ENCODE measurements at places on chromosomes 7 and 10.

- no peak for DNase-seq
These were observed 27.5 kb upstream of the RELN start for GRCh38 chr7:104017001-104017400.

- peak; percentile 53 for DNase-seq
These were observed 12.7 kb upstream of the ATP6V0E2 start for GRCh38 chr7:149860821-149861727.

- DNase-seq: no peak
These were observed 32.8 kb downstream of the GOLGA7B start for GRCh38 chr10:97882142-97883091.

- DNase-seq: no peak
These were observed 6.0 kb upstream of the GNB2 start for GRCh38 chr7:100667331-100668068.

GRCh38 chr10:75967491-75967890 is 536.1 kb downstream of the LRMDA start:
- peak; percentile 22 for DNase-seq

DNA sequence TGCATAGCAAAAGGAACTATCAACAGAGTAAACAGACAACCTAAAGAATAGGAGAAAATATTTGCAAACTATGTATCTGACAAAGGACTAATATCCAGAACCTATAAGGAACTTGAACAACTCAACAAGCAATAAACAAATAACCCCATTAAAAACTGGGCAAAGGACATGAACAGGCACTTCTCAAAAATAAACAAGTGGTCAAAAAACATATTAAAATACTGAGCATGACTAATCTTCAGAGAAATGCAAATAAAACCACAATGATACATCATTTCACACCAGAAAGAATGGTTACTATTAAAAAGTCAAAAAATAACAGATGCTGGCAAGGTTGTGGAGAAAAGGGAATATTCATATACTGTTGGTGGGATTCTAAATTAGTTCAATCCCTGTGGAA is 17.1 kb downstream of the MAGI2 start:
- DNase-seq: no peak

- DNase-seq: no peak
These were observed 16.3 kb downstream of the YAE1 start for GRCh38 chr7:39582536-39582935.

DNA sequence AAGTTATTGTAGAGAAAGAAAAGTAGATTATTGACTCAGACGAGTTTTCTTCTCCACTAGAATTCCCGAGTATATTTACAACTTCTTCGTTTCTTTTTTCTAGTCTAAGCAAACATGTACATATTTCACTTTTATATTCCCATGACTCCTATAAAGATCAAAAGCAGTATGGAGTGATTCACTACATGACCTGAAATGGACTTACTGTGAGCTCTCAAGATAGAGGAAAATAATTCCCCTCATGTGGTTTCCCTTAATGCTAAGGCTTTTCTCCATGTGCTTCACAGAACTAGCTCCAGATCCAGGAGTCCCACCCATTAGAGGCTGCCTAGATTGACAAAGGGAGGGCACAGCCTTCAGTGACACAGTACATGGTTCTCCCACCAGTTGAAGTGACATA is 823.1 kb upstream of the LRRTM3 start:
- no peak for DNase-seq

GRCh38 chr10:128854204-128854603 is 612.8 kb upstream of the MGMT start:
- DNase-seq: no peak

DNA sequence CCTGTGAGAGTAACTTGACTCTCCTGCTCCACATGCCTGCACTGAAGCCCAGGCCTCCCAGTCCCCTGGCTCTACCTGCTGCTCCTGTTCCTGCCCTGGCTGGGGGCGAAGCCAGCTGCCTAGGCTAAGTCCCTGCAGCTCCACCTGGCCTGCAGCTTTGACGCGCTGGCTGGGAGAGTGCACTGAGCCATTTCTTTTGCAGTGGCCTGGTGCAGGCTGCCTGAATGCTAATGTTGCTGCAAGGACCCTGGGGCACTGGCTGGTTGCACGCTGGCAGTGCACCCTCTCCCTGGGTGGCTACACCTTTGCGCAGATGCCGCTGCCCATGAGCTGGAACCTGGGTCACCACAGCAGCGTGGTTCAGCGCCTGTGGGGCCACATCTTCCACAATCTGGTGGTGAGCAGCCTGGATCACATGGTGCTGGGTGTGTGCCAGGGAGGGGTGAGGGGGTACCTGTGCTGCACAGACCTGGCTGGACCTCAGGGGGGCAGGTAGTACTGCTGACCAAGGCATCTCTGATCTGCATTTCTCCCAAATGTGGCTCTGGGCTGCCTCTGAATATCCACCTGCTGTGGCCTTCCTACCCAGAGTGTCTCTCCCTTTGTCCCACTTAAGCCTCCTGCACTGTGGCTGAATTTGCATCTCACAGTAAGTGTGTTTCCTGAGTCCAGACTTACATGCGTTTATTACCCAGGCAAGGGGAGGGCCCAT is 20.0 kb downstream of the IMPDH1 start:
- DNase-seq: no peak

DNA sequence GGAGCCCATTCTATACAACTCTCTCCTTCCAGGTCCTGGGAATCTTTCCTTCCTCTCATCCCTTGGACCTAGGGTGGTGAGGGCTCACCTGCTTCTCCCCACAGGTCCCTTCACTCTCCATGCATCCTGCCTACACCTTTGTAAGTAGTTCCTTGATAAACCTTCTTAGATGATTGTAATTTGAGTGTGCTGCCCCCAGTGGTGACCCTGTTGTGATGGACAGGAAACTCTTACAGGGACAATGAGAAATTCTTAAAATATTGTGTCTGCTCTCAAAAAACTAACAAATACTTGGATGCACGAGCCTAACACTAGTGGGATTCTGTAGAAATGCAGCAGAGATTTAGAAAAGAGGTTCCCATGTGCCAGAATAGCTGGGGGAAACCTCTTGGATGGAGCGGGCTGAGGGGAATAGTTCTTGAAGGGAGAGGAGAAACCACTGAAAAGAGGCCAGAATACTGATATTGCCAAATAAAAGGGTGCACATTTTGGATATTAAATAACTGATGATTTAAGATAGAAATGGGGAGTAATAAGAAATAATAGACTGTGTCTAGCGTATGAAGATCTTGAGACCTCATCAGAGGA is 6.7 kb upstream of the PAXIP1 start:
- no peak for DNase-seq

DNA sequence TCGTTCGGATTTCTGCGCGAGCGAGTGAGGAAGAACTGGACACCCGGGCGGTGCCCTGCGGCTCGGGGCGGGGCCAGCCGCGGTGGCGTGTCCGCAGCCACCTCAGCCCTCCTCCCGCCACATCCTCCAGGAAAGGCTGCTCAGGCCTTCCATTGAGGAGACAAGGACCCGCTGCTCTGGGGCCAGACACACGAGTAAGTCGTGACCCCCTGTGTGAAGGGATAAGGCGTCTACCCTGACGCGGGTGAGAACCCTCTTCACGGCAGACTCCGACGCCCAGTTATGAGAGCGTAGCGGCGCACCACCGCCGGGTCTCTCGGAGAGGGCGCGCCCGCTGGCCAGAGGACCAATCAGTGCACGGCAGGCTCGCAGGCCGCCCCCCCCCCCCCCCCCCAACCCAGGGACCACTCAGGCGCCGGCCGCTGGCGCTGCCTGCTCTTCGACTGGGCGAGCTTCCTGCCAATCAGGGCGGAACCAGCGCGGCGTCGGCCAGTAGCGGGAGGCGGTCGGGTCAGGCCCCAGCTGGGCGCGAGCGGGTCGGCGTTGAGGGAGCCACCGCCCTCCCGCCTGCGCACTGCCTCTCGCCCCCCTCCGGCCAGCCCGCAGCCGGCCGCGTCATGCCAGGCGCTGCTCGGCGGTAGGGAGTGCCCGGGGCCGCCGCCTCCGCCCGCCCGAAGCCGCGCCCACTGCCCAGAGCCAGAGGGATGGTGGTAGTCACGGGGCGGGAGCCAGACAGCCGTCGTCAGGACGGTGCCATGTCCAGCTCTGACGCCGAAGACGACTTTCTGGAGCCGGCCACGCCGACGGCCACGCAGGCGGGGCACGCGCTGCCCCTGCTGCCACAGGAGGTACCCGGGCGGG is at the start of gene KCTD7:
Gene KCTD7, plus strand, starts transcription at position 521 of the 861 bp plus-strand sequence. Its CDS starts 184 bp downstream, at position 705.
- DNase-seq: peak; percentile 99

DNA sequence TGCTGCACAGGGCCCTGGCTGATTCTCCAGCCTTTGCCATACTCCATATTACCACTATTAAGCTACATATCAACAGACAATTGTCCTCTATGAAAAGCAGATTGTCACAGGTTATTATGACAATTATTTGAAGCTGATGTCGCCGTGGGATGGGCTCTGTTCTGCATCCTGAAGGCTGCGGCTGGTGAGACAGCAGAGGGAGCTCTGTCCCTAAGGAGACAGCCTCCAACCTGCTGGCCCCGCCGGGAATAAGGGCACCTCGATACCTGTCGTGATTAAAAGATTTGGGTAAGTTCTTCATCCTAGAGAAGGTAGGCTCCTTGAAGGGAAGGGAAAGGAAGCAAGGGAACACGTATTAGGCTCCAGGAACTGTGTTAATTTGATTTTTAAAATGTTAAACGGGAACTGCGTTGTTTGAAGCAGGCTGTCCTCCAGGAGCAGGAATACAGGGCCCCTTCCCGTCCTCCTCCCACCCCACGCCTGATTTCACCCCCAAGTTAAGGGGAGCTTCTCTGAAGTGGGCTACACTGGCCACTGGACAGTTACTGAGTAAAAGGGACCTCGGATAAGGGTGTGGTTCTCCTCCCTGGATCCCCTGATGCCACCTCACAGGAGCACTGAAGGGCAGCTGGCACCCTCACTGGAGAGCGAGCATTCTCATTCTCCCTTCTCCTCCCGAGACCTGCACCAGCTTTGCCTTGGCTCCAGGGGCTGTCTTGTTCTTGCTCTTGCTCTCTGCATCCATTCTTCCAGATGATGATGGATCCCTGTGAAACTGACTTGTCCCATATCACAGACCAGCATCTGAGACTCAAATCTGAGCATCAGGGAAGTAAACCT is 11.8 kb upstream of the TIAL1 start:
- peak; percentile 29 for DNase-seq

GRCh38 chr7:37643876-37644275 is 39.7 kb upstream of the GPR141 start:
- DNase-seq: no peak

- DNase-seq: no peak
These were observed 5.5 kb upstream of the UNC5B start for GRCh38 chr10:71206911-71207310.

GRCh38 chr7:54839575-54840213 is 80.7 kb upstream of the SEC61G start:
- peak; percentile 77 for DNase-seq

DNA sequence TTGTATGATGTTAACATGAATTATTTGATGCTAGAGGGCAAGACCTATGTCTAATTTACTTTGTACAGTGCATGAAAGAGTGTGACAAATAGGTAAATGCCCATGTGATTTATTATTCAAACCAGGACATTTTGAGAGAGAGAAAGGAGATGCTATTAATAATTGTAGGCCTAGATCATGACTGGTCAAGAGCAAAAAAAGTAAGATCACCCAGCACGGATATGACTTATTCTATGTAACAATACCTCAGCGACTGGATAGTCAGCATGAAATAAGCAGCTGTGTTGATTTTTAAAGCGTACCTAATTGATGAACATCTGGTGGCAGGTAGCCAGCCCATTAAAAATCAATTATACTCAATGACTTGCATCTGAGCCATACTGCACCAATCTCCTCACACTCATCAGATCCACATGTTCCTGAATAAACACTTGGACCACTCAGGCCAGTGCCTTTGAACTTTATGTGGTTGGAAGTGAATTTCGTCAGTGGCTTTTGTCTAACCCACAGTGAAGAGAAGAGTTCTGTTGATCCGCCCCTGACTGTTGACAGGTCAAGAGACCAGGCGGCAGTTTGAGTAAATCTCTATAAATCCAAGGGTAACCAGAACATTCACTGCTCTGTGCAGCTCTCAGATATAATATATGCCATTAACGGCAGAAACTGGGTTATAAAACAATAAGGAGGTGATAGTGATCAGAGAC is 435.3 kb downstream of the MDFIC start:
- no peak for DNase-seq

- no peak for DNase-seq
These were observed 182.0 kb upstream of the GHITM start for GRCh38 chr10:83957168-83957947.

DNA sequence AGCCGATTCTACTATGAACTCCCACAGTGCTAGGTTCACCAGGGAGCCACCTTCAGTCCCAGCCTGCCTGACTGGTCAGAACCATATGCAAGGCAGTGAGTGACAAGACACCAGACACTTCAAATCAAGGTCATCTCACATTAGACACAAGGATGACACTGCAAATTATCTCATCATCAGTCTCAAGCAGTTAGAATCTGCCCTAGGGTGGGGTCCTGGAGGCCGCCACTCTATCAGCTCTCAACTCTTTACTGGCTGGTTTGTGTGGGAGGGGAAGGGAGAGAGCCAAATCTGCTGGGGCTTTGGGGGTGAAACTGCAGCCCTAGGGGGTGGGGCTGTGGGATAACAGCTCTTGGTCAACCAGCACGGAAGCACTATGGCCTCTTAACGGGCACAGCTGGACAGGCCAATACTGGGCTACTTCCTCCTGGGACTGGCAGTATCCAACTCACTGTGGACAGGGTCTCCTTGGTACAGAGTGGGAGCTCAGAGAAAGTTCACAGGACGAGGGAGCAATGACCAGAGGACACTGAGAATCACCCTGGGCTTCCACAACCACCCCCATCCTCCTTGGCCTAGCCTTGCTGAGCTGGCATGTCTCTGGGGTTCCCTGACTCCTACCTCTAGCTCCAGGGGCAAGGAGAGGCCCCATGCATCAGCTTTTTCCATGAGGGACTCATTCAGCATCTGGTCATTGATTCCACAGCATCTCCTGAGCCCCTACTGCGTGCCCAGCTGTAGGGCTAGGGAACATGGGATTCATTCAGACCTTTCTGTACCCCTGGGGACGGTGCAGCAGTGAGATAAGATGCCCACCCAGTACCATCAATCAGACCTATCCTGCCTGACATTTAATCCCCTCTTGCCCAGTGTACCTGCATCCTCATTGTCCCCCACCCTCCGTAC is 5.4 kb downstream of the GPRIN2 start:
- DNase-seq: no peak
